GM04503 (cell line): ENCODE measurements at places on chromosomes 1 and 21.

- DNase-seq: peak; percentile 26
Measured at GRCh38 chr1:37892151-37893047, 33.0 kb upstream of the MTF1 start.

DNA sequence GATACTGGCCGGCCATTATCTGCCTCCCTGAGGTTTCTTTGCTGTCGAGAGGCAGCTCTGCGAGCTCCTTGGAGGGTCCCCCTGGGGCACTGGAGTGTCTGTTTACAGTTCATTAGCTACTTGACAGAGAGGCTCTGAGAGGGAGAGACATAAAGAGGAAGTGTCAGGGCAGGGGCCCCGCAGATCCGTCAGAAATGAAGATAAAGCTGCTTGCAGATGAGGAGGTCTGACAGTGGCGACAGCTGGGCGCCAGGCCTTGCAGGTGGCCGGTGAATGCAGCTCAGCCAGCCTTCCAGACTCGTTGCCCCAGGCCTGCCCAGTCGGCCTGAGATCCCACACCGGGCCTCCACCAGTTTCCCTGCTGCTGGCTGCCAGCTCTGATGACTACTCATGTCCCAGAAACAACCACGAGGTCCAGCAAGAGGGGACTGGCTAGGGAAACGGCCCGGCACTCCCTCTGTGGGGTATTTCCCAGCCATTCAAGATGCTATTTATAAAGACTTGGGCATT is 84.7 kb downstream of the DISP3 start:
- no peak for DNase-seq

DNA sequence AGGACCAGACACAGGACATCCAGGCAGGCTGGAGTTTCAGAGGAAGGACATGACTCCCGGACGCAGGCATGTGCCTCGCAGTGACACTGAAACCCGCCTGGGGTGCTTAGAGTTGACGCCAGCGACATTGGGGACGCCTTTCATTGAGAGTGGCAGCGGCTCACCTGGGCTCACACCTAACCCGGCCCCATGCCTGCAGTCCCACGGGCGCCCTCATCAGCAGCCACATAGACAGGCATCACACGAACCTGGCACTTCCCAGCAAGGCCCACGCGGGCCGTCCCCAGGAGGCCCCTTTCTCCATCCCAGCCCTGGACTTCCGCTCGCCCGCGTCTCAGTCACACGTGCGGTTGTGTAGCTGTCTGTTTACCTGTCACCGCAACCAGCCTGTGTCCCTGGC is 17.0 kb downstream of the ITGB2 start:
- no peak for DNase-seq

DNA sequence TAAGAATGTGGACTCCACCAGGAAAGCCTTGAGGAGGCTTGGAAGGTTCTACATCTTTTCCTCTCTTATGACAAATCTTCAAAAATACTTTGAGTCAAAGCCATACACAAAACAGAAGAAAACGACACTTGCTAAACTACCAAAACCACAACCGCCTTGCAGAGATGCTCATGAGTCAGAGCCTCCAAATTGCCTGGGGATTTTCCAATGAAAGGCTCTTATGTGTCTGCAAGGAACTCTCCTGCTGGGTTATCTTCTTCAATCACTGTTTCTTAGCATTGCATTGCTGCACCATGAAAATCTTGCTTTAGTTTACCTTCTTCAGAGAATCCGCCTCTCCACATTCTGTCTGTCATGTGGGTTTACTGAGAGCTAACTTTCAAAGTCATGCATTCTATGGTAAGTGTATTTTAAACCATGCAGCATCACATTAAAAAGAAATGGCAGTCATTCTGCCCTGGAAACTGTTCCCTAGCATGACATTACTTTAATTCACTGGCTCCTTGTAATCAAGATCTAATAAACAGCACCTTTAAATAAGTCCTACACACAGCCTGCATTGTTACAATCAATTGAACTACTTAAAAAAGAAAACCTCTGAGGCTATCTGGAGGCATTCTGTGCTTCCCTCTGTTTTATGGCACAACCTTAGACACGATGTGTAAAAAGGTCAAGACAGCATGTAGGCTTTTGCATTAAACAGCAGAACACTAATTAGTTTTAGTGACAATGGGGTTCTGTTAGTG is 210.0 kb upstream of the FOXD3 start:
- DNase-seq: peak; percentile 37

DNA sequence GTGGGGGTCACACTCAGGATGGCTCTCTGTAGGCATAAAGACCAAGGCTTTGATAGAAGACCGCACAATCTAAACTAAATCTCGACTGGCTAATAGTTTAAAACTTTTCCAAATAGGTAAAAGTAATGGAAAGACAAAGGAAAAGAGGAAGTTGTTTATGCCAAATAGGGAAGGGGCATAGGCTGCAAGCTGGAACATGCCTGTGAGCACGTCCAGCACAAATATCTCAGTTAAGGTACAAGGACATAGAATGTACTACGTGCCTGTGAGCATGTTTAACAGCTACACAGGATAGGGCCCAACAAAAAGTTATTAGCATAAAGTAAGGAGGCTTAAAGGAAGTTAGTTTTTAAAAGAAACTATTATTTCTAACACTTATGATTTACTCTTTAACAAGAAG is 27.6 kb upstream of the GUCA2A start:
- DNase-seq: no peak

DNA sequence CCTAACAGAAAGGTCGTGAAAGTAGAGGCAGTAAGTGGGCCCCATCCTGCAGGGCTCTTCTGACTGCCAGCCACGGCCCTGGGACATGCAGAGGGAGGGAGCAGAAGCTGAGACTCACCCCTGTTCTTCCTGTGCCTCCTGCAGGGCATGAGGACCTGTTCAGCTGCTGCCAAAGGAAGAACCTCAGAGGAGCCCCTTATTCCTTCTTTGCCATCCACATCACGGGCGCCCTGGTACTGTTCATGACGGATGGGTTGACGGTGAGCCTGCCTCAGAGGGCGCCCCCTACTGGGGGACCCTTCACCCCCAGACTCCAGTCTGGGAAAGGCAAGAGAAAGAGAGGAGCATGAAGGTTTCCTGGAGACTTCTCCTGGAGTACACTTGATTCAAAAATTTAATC is 47.1 kb downstream of the ELK4 start:
- DNase-seq: no peak

DNA sequence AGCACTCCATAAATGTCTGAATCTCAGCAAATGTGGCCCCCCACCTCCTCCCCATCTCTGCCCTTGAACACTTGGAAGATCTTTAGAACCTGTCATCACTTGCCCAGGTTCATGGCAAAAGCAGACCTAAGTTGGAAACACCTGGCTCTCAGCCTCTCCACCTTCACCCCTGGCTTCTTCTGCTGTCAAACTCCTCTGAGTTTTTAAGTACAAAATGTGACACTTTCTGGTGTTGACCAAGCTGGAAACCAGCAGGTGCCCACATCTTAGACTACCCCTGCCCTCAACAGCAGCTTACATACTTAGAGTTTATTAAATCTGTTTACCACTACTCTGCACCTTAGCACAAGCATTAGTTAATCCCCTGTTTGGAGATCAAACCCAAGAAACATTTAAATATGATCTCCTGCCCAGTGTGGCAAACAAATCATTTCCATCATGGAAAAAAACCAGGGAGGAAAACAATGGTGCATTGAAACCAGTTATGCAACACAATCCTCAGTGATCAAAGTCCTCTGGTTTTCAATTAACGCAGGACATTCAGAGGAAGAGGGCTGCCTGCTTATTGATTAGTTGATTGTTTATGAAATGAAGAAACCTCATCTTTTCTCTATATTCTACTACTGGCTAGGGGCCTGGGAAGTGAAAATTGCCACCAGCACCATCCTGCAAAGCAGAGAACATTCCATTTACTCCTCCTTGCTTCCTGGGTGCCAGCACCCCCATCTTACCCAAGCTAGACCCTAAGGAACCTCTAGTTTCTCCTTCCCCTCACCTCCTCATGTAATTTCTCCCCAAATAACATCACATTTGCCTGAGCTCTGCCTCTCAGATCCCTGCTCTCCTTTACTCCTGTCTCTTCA is 139.4 kb upstream of the RAB4A start:
- DNase-seq: no peak

GRCh38 chr1:37108596-37109188 is 74.4 kb upstream of the GRIK3 start:
- DNase-seq: no peak

GRCh38 chr1:207962716-207963426 is 51.9 kb upstream of the CD34 start:
- DNase-seq: no peak

DNA sequence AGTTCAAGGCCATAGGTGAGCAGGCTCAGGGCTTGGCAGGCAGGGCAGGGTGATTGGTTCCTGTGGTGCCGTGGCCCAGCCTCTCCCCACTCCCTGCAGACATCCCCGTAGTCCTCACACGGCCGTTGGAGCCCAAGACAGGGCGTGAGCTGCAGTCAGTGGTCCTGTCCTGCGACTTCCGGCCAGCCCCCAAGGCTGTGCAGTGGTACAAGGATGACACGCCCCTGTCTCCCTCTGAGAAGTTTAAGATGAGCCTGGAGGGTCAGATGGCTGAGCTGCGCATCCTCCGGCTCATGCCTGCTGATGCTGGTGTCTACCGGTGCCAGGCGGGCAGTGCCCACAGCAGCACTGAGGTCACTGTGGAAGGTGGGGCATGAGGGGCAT is 71.9 kb downstream of the OBSCN start:
- no peak for DNase-seq

GRCh38 chr1:180773210-180773865 is 139.4 kb upstream of the KIAA1614 start:
- peak; percentile 23 for DNase-seq

GRCh38 chr1:230937371-230937770 is 41.3 kb downstream of the TTC13 start:
- no peak for DNase-seq
